Jurkat, Clone E6-1 (cell line): ENCODE measurements at places on chromosomes 1 and 21.

DNA sequence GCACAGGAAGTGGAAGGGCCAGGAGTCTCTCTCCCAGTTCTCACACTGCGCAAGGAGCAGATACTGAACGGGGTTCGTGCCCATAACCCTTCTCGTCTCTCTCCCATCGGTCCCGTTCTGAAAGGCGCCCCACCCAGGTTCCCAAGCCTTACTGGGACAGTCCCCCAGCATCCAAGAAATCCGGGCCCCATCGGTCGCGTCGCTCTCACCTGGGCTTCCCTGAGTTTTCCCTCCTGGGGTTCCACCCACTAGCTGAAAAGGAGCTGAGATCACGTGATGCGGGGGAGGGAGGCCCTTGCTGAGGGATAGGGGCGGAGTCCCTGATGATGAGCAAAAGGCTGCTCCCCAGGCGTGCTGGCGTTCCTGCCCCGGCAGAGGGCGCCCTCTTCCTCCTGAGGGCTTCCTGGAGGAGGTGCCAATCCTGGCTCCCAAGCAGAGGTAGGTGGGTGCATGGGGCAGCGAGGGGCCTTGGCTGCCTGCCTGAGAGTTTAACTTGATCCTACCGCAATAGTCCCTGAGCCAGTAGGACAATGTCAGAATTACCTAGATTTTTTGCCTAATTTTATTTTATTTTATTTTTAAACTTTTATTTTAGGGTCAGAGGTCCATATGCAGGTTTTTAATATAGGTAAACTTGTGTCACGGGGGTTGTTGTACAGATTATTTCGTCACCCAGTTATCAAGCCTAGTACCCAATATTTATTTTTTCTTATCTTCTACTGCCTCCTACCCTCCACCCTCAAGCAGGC, at the start of gene SPOCD1:
SPOCD1 (minus strand) TSS at position 271 of the 749 bp plus-strand sequence. CDS start 689 bp downstream, outside the sequence.
- peak; percentile 83 for DNase-seq

GRCh38 chr1:93938461-93939145, 29.4 kb upstream of the GCLM start:
- peak; percentile 8 for DNase-seq

- DNase-seq: no peak
Observed at GRCh38 chr1:209647156-209647555, 5.1 kb downstream of the LAMB3 start.

DNA sequence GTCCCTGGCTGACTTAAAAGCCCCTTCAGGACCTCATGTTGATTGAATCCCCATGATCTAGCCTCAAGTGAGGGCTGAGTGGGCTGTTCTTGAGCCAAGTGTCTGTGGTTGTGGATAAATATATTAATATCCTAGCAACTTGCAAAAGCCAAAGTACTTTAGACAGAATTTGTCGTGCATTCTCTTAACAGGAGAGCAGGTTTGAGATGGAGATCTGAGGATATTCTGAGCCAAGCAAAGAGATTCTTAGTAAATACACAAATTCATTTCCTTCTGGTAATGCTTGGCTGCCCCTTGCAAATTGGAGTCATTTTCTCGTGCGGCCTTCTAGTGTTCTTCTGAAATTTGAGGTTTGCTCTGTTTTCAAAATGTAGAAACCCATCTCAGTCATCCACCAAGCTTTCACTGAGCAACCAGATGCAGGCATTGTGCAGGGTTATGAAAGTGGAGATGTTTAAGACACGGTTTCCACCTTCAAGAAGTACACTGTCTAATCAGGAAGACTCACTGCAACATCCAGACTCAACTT, 242.1 kb upstream of the JUN start:
- no peak for DNase-seq

GRCh38 chr1:87963556-87963955, 634.9 kb downstream of the LMO4 start:
- no peak for DNase-seq

DNA sequence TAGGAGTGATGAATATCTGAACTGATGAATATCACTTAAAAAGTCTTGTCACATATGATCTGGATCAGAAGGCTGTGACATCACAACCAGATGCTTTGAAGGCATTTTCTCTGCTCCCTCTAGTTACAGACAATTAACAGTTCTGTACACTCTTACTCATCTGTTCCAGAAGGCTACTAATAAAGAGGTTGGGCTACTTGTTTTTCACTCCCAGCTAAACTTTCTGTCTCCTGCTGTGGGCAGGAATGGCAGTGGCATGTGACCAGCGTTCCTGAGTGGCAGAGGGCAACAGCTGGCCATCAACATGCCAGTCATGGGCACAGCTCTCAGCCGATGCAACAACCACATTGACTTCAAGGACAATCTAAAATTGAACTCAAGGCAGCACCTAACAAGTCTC, 66.7 kb downstream of the SLC45A1 start:
- DNase-seq: no peak

GRCh38 chr1:91769742-91770141, 116.2 kb downstream of the TGFBR3 start:
- DNase-seq: no peak

GRCh38 chr1:238233966-238234365, 343.2 kb upstream of the ZP4 start:
- no peak for DNase-seq
